GM12891 (cell line): ENCODE measurements at places on chromosomes 5 and 9.

GRCh38 chr9:89676281-89676680 is 71.5 kb downstream of the GADD45G start:
- DNase-seq: no peak

- no peak for DNase-seq
Observed at GRCh38 chr5:10069637-10070313, 179.9 kb downstream of the ATPSCKMT start.

DNA sequence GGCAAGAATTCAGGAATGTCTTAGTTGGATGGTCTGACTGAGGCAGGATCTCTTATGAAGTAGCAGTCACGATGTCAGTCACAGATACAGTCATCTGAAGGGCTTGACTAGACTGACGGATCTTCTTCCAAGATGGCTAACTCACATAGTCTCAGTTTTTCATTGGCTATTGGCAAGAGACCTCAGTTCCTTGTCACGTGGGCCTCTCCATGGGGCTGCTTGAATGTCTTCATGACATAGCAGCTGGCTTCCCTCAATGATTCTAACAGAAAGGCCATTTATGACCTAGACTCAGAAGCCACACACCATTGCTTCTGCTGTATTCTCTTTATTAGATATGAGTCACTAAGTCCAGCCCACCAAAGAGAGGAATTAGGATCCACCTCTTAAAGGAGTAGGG is 4.7 kb downstream of the APC start:
- no peak for DNase-seq

GRCh38 chr5:32586276-32586599 is 881 bp downstream of the SUB1 start:
- DNase-seq: no peak

- no peak for DNase-seq
Observed at GRCh38 chr9:81266674-81267073, 422.7 kb downstream of the TLE1 start.

- DNase-seq: no peak
Observed at GRCh38 chr5:107565791-107566767, 104.7 kb downstream of the EFNA5 start.

DNA sequence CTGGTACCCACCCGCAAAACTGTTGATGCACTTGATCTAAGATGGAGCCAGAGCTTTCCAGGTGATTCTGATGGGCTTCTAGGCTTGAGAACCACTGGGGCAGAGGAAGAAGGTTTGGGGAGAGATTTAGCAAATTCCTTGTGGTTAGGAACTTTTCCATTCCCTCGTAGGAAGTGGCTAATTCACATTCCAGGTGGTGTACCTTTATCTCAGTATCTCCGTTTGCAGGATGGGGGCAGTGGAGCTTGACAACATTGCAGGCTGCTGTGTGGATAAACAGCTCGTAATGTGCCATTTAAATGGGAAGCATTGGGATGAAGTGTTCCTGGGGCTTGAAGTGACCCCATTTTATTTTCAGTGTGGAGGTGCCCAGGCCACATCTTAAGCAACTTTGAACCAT is 172.9 kb upstream of the IL12B start:
- no peak for DNase-seq

GRCh38 chr5:172444110-172444510 is 10.2 kb downstream of the SH3PXD2B start:
- no peak for DNase-seq
